ENCODE measurements at places on chromosomes 6 and 20.

DNA sequence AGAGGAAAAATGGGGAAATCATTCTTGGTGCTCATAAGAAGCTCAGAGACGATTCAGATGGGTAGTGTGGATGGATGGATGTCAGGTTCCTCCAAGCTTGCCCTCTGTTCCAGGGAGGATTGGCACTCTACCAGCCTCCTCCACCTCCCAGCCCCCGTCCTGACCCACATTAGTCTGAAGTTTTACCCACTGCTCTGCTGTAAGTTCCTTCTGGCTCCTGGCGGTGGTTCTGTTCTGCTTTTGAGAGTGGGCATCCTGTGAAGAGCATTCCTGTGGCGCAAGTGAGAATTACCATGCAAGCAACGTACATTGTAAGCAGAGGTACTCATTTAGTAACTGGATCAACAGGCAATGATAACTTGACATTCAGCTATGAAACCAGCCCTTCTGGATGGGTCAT, 103.4 kb downstream of the SYNDIG1 start:
- no peak for DNase-seq

DNA sequence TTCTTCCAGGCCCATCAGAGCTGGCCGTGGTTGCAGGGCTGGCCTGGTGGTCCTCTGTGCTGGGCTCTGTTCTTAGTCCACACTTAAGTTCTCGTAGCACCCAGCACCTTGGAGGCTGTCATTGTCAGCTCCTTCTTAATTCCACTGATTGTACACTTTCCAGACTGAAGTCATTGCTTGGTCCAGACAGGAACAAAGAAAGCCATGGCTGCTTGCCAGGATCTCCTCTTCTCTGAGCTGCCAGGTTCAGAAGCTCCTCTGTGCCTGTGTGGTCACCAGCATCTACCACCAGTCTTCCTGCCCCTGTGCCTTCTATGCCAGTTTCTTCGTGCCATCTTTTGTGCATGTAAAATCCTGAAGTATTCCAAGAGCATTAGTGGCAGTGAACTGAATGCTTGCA, 39.5 kb upstream of the PCMTD2 start:
- DNase-seq: no peak

- no peak for DNase-seq
Measured at GRCh38 chr6:163670336-163670735, 255.8 kb downstream of the QKI start.

DNA sequence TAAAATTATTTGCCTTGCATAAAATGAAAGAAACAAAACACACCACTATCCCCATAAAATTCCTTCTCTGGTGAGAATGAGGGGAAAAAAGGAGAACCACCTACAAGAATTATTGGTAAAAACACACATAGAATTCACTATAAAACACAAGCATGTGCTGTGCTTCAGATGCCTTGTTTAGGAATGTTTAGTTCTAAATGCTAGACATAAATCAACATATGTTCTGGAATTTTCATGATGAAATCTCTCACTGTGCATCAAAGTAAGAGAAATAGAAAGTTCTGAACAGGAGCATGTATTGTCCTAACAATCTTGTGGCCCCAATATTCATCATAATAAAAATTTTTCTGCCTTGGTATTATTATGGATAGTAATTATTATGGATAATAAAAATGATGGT, 111.0 kb downstream of the PLCB4 start:
- no peak for DNase-seq

DNA sequence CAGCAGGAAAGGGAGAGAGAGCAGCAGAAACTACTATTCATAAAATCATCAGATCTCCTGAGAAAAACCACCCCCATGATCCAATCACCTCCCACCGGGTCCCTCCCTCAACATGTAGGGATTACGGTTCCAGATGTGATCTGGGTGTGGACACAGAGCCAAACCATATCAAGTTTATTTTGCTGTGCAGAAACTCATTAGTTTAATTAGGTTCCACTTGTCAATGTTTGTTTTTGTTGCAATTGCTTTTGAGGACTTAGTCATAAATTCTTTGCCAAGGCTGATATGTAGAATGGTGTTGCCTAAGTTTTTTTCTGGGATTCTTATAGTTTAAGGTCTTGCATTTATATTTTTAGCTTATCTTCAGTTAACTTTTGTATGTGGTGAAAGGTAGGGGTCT, 422.0 kb upstream of the HS3ST5 start:
- DNase-seq: no peak

DNA sequence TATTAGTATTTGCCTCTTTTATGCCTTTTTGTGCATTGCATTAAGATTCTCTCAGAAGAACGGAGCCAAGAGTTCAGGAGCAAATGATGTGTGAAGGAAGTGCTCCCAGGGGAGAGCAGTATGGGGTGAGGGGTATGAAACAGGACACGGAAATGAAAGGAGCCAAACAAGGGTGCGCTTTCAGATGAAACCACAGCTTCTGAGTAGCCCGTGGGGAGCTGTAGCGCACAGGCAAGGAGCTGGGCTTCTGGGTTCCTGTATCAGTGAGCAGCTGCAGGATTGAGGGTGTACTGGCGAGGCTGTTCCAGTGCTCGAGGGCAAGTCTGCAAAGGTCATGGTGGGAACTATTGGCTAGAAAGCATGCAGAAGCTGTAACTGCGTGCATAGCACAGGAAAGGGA, 25.4 kb downstream of the ANKEF1 start:
- no peak for DNase-seq

DNA sequence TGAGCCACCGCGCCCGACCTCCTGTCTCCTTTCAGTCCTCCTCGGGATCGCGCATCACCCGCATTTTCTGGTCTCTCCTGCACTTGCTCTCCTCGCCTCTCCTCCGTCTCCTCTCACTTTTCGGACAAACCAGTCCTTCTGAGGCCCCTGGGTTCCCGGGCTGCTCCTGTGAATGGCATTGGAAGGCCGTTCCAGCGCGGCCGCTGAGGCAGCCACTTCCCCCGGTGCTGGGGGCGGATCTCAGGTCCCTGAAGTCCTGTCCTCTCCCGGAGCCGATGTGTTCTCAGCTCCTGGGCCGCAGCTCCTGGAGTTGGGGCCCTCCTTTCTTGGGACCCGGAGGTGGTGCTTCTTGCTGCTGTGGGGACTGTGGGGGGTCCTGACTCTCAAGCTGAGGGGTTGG, 803 bp downstream of the MICB start:
- no peak for DNase-seq

DNA sequence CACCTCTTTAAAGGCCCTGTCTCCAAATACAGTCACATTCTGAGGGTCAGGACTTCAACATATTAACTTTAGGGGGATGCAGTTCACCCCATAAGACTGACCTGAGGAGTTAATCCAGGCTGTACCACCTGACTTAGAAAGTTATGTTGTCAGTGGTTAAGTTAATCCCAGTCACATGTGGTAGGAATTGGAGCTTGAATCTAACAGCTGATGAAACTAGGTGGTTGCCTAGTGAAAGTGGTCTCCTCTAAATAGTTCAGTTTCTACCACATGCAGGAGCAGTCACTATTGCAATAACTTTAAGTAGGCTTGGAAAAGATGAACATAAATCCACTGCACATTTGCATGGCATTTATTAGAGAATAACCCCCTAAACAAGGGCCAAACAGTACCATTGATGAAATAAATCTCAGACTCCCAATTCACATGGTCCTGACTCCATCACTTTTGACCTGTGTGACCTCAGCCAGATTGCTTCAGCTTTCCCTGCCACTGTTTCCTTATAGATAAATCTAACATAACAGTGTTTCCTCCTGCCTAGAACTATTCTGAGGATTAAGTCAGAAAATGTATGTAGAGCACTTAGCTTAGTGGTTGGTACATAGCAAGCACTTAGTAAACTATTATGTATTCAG, 20.1 kb downstream of the SAMD5 start:
- no peak for DNase-seq

GRCh38 chr6:32886681-32887383, 32.8 kb downstream of the PSMB9 start:
- no peak for DNase-seq
